ENCODE measurements at places on chromosomes 7 and 10.

DNA sequence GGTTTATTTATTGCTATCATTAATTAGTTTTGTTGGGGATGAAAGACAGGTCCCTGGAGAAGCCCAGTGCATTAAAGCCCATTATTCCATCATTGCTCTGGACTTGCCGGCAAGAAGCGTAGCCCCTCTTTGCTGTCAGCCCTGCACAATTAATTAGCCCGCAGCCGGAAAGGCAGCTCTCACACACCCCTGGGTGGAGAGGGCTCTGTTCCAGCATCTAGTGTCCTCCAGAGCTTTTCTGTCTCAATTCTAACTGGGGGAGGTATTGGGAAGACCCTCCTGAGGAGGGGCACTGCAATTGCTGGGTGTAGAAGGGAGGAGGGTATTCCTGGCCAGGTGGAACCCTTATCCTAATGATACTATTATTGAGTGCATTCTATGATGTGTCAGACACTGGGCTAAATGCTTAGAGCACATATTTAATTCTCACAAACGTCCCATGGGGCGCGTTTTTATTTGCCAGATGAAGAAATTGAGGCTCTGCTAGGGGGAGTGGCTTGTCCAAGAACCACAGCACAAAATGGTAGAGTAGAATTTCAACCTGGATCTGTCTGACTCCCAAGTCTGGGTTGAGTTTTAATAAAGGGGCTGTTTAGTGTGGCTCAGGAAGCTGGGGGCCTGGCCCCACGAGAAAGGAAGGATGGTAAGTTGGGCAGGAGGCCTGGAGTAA lies 148.1 kb upstream of the PCBD1 start:
- no peak for DNase-seq

GRCh38 chr7:134165252-134165651 lies 38.1 kb downstream of the LRGUK start:
- no peak for DNase-seq

DNA sequence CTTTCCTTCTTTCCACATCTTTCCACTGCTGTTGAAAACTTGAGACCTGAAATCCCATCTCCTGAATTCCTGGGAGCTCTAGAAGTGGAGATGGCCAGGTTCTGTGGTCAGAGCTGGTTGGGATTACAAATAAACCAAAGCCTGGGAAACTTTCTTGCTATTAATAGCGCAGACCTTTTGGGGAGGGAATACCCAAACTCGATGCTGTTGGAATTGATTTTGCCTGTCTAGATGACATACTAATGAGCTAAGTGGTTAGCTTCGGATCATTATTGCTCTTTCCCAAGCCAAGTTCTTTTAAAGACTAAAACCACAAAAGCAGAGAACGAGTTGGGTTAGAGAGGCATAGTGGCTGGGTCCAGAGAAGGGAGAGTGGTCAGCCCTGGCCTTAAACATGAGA lies 76.6 kb downstream of the TCF7L2 start:
- DNase-seq, result no peak

- DNase-seq, result peak; percentile 65
Observed at GRCh38 chr7:117041007-117041406, 87.7 kb downstream of the ST7 start.

DNA sequence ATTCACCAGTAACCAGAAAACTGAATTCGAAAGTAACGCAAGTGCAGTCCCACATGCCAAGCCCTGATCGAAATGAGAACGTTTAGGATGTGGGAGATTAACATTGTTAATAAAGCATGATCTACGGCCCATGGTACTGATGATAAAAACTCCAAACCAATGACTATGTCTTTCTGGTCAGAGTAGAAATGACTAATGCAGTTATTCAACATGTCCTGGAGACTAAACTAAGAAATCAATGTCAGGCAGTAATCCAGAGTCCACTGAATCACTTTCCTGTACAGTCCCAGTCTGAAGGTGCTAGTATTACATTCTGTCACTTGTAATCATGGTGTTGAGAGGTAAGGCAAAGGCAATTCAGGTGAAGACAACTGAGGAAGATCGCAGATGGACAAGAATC lies 14.4 kb downstream of the NPSR1 start:
- peak; percentile 11 for DNase-seq

GRCh38 chr10:101967713-101968112 lies 88.3 kb downstream of the ARMH3 start:
- peak; percentile 12 for DNase-seq

GRCh38 chr7:71995111-71995510 lies 417.0 kb downstream of the CALN1 start:
- DNase-seq, result no peak

DNA sequence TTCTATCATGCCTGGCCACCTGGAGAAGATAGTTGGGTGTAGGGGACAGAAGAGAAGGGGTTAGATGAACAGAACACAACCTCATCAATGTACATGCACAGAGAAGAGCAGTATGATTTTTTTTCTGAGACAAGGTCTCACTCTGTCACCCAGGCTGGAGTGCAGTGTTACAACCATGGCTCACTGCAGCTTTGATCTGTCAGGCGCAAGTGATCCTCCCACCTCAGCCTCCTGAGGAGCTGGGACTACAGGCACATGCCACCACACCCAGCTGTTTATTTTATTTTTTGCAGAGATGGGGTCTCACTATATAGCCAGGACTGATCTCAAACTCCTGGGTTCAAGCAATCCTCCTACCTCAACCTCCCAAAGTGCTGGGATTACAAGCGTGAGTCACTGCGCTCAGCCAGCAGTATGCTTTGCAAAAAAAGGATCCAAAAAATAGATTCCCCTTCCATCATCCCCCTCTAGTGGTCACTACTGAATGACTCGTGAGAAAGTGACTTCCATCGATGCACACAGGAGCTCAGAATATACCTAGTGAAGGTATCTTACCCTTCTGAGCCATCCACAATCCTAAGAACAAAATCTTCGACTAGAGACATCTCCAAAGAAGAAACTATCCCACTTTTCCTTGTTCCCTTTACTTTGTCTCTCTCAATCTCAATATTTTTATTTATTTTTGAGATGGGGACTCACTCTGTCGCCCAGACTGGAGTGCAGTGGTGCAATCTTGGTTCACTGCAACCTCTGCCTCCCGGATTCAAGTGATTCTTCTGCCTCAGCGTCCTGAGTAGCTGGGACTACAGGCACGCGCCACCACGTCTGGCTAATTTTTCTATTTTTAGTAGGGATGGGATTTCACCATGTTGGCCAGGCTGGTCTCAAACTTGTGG lies 21.0 kb downstream of the ZCWPW1 start:
- DNase-seq, result peak; percentile 58

- no peak for DNase-seq
Observed at GRCh38 chr10:127456122-127456521, 93.0 kb upstream of the NPS start.

- no peak for DNase-seq
Observed at GRCh38 chr7:65910237-65910636, 37.4 kb downstream of the VKORC1L1 start.

DNA sequence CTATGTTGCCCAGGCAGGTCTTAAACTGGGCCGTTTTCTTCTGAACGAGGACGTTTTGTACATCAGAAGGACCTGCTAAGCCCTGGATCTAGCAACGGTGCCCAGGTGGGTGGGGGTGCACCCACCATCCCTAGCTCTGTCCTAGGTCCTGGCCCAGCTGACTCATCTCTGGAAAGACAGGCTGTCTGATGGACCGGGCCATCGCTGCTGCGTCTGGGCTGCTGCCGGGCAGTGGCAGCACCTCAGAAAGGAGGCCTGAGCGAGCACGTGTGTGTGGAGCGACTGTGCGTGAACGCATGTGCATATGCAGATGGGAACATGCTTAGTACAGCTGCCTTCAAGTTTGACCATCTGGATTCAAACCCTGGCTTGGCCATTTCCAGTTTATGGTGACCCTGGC lies 7.3 kb upstream of the ELFN1 start:
- no peak for DNase-seq

DNA sequence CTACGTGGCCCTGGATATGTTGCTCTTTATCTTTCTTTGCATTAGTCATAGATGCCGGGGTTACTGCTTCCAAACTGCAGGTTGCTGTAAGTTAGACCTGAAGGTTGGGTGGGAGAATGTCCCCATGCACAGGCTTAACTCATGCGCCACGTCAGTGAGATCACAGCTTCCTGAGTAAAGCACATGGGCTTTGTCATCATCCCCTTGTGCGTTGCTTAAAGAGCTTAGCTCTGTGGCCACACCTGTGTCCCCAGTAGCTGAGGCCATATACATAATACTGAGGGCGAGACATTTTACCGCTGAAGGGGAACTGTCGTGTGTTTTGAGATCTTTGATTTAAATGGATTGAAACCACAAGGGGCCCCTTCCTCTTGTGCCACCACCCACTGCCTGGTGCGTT lies 45.8 kb upstream of the BTBD16 start:
- no peak for DNase-seq

- no peak for DNase-seq
Observed at GRCh38 chr10:21318540-21319167, 206.8 kb downstream of the SKIDA1 start.

GRCh38 chr7:104794154-104794553 lies 219.9 kb upstream of the KMT2E start:
- peak; percentile 48 for DNase-seq

- DNase-seq, result peak; percentile 30
Observed at GRCh38 chr10:79098596-79099015, 29.8 kb downstream of the ZMIZ1 start.

DNA sequence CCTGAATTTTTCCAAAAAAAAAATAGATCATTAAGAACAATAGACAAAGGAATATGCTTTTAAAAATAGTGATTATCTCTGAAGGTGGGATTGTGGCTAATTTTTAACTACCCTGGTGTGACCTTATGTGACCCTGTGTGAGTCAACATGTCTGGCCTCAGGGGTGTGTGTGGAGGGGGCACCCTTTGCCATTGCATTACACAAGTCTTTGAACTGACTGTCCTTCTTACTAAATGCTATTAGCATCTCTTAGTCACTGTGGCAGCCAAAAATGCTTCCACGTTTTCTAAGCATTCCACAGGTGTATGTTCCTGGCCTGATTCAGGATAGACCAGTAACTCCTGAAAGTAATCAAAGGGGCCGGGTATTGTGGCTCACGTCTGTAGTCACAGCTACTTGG lies 175.4 kb downstream of the MGMT start:
- DNase-seq, result no peak

DNA sequence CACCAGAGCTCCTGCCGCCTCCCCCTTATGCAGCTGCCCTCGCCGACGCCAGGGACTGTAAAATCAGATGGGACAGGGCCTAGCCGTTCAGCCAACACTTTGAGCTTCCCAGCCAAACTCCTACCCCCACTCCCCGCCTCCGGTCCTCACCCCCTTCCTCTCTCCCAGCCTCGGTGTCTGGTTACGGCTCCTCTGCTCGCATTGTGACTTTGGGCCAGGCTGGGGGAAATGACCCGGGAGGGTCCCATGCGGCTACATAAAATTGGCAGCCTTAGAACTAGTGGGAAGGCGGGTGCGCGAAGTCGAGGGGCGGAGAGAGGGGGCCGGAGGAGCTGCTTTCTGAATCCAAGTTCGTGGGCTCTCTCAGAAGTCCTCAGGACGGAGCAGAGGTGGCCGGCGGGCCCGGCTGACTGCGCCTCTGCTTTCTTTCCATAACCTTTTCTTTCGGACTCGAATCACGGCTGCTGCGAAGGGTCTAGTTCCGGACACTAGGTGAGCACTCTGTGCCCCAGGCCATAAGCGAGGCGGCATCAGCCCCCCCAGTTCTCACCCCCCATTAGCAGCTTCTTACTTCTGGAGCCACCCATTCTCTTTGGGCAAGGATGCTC lies at the start of gene KAZALD1:
Gene KAZALD1, plus strand, starts transcription at position 366 of the 608 bp plus-strand sequence. CDS start 604 bp downstream, outside the sequence.
- peak; percentile 85 for DNase-seq

DNA sequence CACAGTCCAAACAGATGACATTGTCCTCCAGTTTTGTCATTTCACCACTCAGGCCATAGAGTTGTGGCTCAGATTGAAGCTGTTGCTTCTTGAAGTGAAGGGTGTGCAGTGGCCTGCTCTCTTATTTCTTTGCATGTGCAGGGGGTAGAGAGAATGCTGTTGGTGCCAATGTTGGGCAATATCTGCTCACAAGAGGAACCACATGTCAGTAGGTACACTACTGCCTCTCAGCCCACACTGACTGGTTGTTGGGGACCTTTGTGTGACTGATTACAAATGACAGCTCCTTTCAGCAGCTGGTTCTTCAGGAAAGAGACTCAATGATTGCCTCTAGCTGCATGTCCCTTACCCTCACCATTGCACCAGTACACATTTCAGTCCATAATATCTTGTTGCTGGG lies 21.9 kb upstream of the SFTPA1 start:
- DNase-seq, result no peak

- no peak for DNase-seq
Observed at GRCh38 chr10:1425879-1426278, 311.4 kb downstream of the ADARB2 start.

- DNase-seq, result no peak
Observed at GRCh38 chr7:32037650-32038198, 32.5 kb downstream of the PDE1C start.

DNA sequence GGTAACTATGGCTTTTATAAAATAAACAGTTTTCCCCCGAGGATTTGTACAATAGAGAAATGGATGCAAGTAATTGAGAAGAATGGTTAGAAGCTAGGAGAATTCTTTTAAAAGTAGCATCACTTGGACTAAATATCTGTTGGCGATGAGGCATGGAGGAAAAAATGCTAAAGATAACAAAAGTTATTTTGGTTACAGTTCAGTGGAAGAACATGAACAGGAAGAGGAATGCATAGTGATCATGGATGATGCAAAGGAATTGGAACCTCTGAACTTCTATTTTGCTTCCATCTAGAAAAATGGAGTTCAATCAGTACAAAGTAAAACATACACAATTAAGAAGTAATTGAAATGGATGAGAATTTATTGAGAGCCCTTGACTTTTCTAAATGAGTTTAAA lies 32.9 kb downstream of the ENTPD1 start:
- peak; percentile 71 for DNase-seq

All from foreskin fibroblast (primary cell).